ENCODE measurements at places on chromosomes 12 and 14. TPM values are rescaled to one million over a fixed set of nuclear protein-coding genes. Genes with fewer than 3 reads are reported as not detected.

The CCDC88C gene
- total RNA-seq = not detected

- no peak for DNase-seq
Measured at GRCh38 chr12:108930155-108930554, 50.3 kb downstream of the DAO start.

DNA sequence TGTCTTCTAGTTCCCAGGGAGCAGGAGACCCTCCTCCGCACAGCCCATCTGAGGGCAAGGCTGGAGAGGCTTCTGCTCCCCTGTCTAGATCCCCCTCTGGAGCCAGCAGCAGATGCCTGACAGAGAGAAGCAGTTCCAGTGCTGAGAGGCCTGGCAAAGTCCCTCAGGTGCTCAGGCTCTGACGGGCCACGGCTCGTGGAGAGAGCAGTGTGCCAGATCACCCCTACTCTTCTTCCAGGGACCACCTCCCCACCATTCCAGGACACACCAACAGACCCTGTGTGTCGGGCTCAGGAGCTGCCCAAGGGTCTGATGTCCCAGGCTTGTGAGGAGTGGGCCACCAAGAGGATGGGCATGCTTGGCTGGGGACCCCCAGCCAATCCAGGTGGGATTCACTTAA, 22.5 kb upstream of the C14orf180 start:
- DNase-seq = no peak

The INSM2 gene
- not detected for total RNA-seq

DNA sequence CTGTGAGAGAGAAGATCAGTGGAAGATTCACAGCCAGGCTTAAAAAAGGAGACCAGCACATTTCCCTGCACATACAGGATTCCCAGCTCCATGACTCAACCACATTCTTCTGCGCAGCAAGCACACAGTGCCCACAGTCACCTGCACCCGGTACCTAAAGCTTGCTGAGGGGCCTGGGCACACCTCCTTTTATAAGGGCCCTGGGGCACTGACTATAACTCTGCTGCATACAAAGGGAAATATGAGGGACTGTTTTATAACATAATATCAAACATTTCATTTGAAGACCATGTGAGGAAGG, 322.9 kb downstream of the DAD1 start:
- DNase-seq = no peak

GRCh38 chr12:96140174-96140573, 54.0 kb upstream of the ELK3 start:
- peak; percentile 19 for DNase-seq

The ERP27 gene
- not detected for total RNA-seq

GRCh38 chr14:104797115-104798044, 1.8 kb upstream of the AKT1 start:
- no peak for DNase-seq

Measured in fibroblast of the aortic adventitia (primary cell).